Right ventricle myocardium inferior (tissue), 1 donor: ENCODE measurements at places on chromosomes 12 and 14. TPM values are rescaled to one million over a fixed set of nuclear protein-coding genes. Genes with fewer than 3 reads are reported as not detected.
A peak's percentile ranks its signal among the peaks of the same experiment; 100 is the strongest.

DNA sequence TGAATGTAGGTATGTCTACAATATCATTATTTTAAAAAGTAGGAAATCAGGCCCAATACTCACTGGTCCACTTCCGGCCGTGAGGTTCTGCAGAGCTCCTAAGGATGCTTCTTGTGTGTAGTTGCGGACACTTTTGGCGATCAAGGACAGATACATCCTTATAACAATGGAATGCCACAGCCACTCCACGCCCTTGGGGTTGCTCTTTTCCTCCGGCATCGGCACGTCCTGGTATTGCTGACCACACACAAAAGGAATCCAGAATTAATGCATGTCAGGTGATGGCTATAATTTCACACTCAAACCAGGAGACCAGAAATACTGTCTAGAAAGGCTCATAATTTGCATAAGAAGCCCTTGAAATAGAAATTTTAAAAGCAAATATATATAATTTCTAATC, 65.6 kb upstream of the YARS2 start:
- DNase-seq, result no peak

DNA sequence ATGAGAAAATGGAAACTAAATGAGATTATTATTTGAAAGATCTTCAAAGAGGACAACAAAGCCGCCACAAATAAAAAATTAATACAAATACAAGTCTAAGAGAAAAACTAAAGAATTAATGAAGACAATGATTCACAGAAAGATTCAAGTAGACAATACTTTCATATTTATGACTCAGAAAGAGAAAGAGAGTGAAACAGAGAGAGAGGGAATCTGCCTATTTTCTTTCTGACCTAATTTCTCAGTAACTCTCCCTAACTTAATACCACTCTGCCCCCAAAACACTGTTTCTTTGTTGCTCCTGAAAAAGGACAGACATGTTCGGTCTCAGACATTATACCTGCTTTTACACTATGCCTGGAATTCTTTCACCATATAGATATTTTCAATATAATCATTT, 259.1 kb downstream of the SLC6A15 start:
- no peak for DNase-seq

GRCh38 chr14:73026243-73026844, 562 bp downstream of the ZFYVE1 start:
- peak; percentile 71 for DNase-seq

DNA sequence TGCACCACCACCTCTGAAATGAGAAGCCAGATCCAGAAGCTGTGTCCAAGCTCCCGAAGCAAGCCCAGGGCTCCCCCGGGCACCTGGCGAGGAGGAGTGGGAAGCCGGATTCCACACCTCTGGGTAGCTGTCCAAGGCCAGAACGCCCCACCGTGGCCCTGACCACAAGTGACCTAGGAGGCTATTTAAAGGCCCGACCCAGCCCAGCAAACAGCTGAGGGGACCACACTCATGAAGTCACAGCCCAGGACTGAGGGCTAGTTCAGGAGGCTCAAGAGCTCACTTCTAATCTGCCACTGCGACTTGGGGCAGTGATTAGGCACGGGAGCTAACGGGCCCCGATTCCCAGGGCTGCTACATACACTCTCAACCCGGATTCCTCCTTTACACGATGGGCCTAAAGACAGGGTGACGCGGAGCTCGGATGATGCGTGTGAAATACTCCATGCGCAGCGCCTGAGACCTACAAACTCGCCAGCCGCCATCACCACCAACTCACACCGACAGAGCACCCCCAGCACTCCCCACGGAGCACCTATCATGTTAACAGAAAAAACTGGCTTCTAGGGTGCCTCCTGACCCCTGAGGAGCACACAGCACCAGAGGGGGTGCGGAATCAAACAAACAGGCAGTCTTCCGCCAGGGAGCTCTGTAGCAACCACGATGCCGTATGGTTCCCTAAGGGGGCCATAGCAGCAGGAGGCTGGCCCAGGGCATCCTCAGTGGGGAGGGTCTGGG, 84.0 kb upstream of the GPR68 start:
- no peak for DNase-seq

GDF3 gene
- not detected for total RNA-seq

GRCh38 chr12:96121271-96121711, 72.9 kb upstream of the ELK3 start:
- no peak for DNase-seq

AQP2 gene
- total RNA-seq, result not detected

DNA sequence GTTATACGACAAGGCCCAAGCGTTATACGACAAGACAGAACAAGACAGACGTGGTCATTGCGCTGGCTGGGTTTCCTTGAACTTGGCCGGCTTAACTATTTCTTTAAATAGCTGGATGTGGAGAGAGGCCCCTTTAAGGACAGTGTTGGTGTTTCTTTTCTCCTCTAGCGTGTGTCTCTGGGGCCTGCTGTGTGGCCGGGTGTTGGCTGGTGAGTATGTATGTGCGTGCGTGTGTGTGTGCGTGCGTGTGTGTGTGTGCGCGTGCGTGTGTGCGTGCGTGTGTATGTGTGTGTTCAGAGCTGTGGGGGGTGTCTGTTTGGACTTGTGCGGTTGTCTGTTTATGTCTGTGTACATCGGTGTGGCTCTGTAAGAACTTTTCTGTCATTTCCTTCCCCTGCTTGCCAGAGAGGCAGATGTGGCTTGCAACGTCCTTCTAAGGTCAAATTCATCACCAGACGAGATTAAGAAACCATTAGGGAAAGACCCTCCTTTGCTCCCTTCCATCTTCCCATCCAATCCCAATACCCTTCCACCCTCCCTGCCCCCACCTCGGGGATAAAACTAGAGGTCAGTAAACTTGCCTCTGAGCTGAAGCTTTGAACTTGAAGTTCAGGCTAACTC, 78.6 kb upstream of the TBX3 start:
- no peak for DNase-seq

DNA sequence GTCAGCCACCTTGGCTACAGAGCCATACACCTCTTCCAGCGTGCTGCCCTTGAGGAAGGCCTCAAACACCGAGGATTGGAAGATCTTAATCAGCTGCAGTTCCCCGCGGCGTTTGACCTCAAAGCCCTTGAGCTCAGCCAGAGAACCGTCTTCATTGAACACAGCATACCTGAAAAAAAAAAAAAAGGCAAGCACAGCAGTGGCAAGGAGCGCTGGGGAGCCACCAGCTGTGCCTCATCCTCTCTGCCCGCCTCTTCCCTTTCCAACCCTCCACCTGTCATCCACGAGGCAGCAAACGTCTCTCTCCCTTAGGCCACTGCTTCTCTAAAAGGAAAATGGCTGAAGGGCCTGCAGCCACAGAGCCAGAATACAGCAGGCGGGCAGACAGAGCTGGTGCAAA, 26.1 kb downstream of the POLE start:
- DNase-seq, result no peak

GRCh38 chr14:81710232-81710845, 176.7 kb upstream of the SEL1L start:
- DNase-seq, result no peak

- no peak for DNase-seq
Observed at GRCh38 chr12:95922231-95922630, 20.2 kb downstream of the CCDC38 start.

DNA sequence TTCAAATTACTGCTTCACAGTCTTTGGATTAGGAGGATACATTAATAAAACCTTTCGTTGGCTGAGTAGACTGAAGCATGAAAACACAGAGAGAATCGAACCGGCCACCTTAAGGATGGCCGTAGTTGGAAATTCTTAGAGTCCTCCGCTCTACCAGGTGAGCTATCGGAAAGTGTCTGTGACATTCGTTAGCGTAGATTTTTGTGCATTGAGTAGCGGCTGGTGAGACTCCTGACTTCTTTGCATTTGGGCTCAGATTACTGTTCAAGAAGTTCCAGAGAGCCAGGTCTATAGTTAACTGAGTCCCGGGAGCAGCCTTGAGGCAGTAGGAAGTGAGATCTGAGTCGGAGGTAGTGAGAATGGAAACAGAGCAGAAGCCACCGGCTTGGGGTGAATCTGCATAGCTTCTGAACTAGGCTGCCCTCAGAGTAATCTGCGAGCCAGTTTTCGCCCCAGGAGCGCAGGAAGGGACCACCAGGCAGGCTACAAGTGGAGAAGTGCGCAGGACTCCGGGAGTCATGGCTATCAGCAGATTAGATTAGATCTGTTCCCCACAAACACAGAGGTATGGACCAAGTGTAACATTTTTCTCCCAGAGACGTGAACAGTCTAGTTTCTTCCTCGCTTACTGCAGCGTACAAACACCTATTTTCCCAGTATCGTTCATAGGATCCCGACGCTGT, 11.0 kb downstream of the OR6S1 start:
- DNase-seq, result no peak

DNA sequence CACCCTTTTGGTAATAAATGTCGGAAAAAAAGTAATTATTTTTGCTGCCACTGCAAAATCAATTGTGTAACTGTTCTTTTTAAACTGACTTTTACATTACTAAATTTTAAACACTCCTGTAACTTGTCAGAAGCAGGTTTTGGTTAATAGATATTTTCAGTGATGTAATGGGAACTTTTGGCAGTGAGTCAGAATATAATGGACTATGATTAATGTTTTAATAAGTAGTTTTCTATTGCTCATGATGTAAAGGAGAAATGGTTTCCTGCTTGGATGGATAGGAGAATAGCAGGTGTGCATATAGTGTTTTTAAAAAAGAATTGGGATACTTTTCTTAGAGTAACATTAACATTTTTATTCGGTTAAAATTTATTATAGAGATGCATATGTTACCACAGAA, 58.8 kb downstream of the TRMT5 start:
- no peak for DNase-seq

BEGAIN gene
- total RNA-seq, result 0.68 TPM

DNA sequence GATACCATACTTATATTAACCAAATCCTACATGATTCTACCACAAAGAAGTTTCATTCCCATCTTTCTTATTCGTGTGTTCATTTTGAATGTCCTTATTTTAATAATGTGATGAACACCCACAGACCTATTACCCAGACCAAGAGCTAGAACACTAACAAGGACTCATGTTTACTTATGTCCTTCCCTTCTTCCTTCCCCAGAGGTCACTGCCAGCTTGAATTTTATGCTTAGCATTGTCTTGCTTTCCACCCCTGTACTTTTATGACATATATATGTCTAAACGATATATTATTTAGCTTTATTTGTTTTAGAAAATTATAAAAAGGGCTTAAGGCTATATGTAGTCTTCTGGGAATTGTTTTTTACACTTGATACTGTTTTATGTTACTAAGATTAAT, 238.6 kb downstream of the LRIG3 start:
- no peak for DNase-seq

DNA sequence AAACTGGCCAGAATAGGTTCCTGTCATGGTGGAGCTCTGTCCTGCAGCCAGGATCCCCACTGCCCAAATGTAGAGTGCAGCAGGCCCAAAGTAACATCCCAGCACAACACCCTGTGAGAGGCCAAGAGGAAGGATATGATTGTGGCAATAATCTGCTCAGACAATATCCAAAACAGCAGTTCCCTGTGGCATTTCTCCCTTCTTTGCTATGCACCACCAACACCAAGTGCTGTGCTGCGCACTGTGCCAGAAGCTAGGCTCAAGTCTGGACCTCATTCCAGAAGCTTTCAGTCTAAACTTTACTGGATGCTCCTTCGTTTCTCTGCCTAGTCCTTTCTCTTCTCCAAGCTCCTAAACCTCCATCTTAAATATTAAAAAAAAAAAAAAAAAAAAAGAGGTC, 33.4 kb downstream of the SLC11A2 start:
- DNase-seq, result no peak

GRCh38 chr14:88541324-88541723, 13.5 kb downstream of the PTPN21 start:
- no peak for DNase-seq

CBLN3 gene
- 1.1 TPM for total RNA-seq

RERGL gene
- total RNA-seq, result 2.1 TPM

DNA sequence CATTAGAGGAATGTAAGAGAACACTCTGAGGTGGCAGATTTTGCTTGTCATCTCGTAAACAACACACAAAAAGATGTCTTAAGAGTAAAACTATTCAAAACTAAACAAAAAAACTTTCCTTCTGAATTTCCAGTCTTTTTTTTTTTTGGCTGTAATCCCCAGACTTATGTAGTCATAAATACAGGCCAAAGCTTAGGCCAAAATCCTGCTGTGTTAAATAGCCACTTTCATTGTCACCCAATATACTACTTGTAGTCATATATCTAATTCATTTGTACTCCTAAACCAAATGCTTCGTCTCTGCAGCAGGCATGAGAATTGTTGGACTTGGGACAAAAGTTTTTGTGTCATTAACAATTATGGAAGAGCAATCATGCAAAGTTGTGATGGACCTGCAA, 103.5 kb upstream of the ATF1 start:
- DNase-seq, result no peak

LRRC43 gene
- total RNA-seq, result 0.70 TPM

GRCh38 chr14:81400852-81401251, 728 bp upstream of the STON2 start:
- no peak for DNase-seq

GRCh38 chr14:41663473-41663850, 56.8 kb downstream of the LRFN5 start:
- DNase-seq, result no peak

GRCh38 chr14:103293465-103293864, 40.6 kb upstream of the EIF5 start:
- no peak for DNase-seq

GRCh38 chr12:75711271-75711670, 199.9 kb upstream of the KRR1 start:
- no peak for DNase-seq

GRCh38 chr14:40028991-40029390, 596.8 kb upstream of the FBXO33 start:
- DNase-seq, result no peak

SUOX gene
- 28.1 TPM for total RNA-seq

DNA sequence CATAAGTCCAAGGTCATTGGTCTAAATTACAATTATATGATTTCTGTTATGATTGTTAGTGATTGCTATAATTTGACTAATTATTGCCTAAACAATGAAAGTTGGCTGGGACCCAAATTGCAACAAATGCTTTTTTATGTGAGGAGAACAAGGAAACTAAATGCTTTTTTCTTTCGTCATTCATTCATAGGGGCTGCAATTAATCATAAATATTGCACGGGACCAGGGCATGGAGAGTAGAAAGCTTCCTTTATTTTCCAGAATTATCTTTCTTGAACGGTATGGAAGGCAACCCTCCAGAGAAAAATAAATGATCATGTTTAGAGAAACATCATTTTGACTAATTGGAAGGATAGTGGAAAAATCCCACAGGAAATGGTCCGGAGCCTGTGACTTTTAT, 32.6 kb upstream of the ARHGAP5 start:
- DNase-seq, result no peak

DNA sequence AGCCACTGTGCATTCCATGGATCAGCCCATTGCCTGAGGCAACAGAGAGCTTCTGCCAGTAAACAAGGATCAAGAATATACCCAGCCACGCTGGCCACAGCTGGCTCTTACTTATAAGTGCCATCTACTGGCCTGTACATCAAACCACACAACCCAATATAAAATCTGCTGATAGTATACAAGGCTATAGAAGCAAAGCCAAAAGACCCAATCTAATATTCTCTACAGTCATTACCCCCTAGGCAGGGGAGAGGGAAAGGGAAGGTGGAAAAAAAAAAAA, 4.4 kb upstream of the FAM186B start:
- no peak for DNase-seq

ALDH1L2 gene
- 2.7 TPM for total RNA-seq
